Upper lobe of right lung (tissue), 1 donor: ENCODE measurements at places on chromosomes 3 and 15.

GRCh38 chr3:45852828-45853227, 10.9 kb upstream of the LZTFL1 start:
- DNase-seq = no peak

GRCh38 chr3:131704098-131704497, 201.3 kb upstream of the MRPL3 start:
- DNase-seq = no peak

DNA sequence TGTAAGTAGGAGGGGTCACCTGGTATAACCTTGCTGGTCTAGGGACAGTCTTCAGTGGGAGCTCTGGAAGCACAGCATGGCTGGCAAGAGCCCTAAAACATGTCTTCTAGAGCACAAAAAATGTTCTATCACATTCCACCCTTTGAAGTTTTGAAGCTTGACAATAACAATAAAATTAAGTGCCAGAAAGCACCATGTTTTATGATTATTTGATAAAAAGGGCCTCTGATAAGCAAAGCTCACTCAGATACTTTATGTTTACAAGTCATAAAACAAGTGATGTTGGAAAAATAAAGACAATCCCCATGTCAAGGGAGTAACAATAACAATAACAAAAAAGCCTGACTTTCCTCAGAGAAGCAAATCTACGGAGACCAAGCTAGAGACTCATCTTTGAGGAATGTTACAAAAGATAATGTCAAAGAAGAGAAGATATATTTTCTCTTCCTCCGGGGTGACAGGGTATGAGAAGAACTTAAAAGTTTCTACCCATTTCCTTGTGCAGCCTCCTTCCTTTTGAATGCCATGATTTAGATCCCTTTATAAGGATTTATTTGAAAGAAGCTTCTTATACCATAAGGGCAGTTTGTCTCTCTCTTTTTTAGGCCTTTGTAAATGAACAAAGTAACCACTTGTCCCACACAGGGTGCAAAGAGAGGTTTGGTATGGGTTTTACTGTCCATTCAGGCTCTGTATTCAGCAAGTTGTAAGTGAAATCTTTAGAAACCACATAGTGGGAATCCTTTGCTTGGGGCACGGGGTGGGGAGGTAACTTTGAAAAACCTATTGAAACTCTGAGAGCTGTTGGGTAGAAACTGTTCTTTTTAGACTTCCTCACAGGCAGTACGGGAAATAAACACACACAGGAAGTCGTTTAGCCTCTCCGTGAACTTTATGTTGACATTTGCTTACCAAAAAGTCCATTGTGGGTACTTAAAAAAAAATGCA, 109.6 kb upstream of the RBMS3 start:
- no peak for DNase-seq

DNA sequence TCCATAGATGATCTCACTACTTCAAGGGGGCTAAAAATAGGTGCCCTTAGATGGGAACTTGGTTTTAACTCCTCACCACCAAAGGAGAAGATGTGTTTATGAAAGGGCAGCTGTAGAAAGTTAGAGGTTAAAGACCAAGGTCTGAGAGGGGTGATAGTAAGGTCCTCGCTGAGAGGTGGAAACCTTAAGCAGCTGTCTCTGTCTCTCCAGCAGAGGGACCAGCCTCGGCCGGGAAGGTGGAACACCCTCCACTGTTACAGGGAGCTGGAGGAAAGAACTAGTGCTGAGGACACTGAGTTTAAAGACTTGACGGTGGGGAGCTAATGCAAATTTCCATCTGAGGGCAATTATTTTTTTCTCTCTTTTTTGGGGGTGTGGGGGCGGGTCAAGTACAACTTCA, 8.9 kb upstream of the RLBP1 start:
- no peak for DNase-seq

- no peak for DNase-seq
These were observed 11.7 kb upstream of the WNT7A start for GRCh38 chr3:13891492-13892073.

- no peak for DNase-seq
These were observed 79.3 kb upstream of the OXTR start for GRCh38 chr3:8848696-8849131.

DNA sequence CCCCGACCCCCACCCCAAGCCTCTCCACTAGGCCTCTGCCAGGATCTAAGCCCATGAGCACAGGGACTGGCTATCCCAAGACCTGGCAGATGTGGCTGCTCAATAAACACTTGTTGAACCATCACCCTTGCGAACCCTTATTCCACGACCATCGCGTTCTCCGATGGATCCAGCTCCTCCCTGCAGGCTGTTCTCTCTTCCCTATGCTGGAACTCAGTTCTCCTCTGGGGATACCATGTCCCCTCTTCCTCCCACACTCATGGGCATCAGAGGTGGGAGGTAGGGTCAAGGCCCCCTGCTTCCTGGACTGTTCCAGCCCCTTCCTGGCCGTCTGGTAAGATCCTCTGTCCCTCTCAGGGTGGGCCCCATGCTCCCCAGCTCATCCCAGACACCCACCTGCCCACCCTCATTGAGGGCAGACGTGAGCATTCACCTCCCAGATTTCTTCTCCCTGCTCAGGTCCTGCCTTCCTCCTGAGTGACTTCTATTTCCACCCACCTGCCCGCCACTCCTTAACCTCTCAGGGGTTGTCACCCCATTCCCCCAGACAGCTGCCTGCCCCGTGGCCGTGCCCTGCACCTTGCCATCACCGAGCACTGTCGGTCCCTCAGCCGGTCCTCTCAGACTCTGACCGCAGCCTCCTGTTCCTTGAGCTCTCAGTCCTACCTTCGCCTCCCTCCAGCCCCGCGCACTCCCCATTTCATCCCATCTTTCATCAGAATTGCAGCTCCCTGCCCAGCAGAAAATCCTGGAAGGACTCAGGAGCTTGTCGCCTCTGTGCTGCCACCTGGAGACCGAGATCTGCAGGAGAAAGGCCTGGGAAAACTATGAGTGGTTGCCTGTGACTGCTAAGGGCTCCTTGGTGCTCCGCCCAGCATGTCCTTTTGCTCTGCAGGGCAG, 42.0 kb downstream of the PML start:
- DNase-seq = no peak

DNA sequence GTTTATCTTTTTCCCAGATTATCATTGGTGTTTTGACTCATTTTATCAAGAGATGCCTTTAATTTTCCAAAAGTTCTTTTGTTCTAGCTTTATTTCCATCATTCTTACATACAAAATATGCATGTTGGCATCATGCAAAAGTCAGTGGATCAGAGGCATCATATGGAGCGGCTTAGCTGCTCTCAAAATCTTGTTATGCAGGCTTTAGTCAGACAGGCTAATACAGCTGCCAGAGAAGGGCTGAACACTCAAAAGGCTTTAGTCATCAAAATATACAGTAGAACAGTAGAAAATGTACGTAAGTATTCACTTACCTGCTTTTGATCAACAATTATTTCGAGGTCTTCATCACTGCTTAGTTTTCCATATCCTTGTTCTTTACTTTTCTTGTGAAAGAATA, 65.5 kb downstream of the PEX5L start:
- no peak for DNase-seq

- no peak for DNase-seq
These were observed 74.9 kb upstream of the ZBED2 start for GRCh38 chr3:111669926-111670630.

GRCh38 chr3:107446706-107447105, 69.5 kb downstream of the CCDC54 start:
- no peak for DNase-seq

GRCh38 chr3:4731543-4732111, 238.5 kb downstream of the ITPR1 start:
- peak; percentile 57 for DNase-seq

GRCh38 chr3:62125380-62125779, 248.0 kb downstream of the FEZF2 start:
- DNase-seq = no peak

DNA sequence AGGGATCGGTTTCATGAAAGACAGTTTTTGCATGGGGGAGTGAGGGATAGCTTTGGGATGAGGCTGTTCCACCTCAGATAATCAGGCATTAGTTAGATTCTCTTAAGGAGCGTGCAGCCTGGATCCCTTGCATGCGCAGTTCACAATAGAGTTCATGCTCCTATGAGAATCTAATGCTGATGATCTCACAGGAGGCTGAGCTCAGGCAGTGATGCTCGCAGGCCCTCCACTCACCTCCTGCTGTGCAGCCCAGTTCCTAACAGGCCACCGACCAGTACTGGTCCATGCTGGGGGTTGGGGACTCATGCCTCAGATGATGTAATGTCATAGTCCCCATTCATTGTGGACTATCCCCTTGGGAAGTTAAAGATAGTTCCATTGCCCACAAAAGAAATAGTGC, 255.8 kb downstream of the CACNA2D3 start:
- no peak for DNase-seq

GRCh38 chr3:98730338-98730737, 32.8 kb upstream of the ST3GAL6 start:
- no peak for DNase-seq
